ENCODE measurements at places on chromosomes 11 and 22.

DNA sequence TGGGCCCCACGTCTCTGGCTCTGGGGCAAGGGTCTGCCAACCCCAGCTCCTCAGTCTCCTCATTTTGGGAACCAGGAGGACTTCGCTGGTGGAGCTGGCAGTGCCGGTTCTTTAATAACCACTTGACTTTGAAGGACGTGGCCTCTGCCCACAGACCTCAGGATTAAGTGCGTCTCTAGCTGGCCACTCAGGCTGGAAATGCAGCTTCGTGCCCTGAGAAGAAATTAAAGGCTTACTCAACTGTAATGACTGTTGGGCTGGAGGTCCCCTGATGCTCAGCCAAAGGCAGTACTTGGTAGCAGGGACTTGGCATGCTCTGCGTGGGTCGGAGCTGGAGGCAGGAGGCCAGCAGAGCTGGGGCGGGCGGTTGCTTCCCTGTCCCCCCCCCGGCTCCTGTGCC is 16.7 kb upstream of the PARVG start:
- no peak for DNase-seq

GRCh38 chr11:56751480-56751879 is 3.0 kb upstream of the OR9G4 start:
- no peak for DNase-seq

DNA sequence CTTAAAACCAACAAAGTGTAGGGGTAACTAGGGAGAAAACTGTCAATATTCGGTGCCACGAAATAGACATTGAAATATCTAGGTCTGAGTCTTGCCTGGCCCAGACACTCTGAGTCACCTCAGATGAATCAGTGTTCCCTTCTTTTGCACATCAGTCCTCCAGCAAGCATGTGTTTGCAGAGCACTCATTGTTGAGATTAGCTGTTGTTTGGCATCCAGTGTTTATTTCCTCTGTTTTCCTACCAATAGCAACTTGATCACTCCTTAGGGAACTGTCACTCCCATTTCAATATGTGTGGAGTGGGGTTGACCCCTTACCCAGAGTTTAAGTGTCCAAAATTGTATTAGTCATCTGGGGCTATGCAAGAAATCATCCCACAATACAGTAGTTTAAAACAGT is 4.7 kb upstream of the ASCC2 start:
- no peak for DNase-seq

GRCh38 chr11:26322335-26323067 is 9.4 kb upstream of the ANO3 start:
- DNase-seq = no peak

DNA sequence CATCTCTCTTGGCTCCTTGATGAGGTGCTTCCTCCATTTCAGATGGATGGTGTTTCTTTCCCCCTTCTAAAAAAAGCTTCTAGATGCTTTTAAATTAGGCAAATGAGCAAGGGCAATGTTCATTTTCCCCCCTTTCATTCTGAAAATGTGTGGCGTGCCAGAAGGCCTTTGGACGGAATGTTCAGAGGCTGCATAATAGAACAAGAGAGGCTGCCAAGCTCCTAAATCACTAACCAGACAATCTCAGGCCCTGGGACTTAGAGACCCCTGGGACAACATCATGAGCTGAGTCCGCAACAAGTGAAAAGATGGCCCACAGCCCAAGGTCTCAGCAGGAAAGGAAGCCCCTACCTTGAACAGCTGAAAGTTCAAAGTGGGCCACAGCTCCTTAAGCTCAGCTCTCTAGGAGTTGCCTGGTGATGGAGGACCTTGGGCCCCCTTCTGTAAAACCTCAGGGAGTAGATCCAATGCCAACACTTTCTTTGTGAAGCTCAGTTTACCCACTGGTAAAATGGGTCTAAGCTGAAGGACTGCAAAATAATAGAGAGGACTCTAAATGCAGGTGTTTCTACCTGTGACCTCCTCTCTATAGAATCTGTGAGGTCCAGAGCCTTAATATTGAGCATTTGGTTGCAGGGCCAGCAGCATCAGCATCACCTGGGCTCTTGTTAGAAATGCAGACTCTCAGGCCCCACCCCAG is 144.0 kb downstream of the FBXO7 start:
- no peak for DNase-seq

- DNase-seq = no peak
These were observed 3.7 kb upstream of the TMPRSS13 start for GRCh38 chr11:117932947-117933346.

DNA sequence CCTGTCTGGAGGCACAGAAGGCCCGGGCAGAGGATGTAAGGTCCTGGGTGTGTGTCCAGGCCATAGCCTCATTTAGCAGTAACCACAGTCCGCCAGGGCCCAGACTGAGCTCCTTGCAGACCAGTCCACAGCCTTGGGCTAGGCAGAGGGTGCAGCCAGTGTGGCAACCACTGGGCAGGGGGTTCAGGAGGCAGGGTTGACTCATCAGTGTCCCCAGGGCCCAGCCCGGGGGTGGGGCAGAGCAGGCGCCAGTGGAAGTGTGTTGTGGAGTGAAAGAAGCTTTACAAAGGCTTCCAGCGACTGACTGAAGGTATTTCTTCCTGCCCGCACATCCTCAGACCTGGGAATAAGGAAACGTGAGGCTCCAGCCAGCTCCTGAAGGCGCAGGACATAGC is 27.7 kb upstream of the WNT11 start:
- no peak for DNase-seq

DNA sequence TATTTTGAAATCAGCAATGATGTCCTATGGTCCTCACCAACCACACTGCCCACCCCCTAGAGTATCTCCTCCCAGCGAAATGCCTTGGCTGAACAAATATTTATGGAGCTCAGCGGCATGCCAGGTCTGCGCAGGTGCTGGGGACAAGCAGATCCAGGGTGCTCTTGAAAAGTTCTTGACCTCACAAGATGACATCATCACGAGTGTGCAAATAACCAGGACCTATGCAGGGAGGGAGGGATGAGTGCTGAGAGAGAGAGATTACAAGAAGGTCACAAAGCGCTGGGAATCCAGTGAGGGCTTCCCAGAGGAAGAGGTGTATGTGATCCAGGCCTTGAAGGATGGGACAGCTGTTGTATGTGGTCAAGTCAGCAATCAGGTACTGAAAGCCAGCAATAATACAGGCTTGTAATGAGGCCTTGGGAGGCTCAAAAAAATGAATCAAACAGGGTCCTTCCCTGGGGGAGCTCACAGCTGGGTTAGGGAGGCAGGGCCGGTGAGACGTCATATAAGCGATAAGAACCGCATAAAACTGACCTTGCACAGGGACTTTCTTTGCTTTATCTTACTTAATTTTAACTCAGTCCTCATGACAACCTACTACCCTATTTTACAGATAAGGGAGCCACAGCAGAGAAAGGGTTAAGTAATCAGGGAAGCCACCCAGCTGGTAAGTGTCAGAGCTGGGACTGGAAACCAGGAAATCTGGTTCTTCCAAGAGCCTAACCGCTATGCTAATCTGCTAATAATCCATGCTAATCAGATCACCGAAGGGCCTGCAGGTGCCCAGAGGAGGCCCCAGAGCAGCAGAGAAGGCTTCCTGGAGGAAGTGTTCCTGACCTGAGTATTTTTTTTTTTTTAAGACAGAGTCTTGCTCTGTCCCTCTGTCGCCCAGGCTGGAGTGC is 8.2 kb downstream of the ARRB1 start:
- peak; percentile 79 for DNase-seq

DNA sequence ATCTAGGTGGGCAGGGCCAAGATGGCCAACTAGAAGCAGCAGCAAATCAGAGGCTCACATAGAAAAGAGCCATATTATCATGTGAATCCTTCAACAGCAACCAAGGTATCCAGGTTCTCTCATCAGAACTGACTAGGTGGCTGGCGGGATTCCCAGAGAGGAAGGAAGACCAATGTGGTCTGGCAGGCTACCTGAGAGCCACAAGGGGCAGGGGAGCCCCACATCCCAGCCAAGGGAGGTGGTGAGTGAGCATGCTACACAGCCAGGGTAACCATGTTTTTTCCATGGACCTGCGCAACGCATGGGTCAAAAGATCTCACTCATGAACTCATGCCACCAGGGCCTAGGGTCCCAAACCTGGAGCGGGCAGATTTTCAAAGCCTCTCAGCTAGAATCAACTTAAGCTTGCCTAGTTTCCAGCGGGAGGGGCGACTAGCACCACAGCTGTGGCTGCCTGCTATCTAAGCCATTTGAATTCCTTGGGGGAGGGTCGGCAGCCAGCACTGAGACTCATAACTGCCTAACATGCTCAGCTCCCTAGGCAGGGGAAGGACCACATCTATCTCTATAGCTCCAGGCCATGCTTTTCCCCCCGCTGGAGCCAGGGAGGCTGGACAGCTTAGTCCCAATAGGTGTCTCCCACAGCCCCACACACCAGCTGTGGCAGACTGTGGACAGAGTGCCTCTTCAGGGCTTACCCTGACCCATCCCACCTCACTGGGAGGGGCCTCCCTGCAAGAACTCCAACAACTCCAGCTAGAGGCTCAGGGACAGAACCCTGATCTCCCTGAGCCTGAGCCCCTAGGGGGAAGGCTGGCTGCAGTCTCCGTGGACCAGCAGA is 28.7 kb upstream of the CASP12 start:
- DNase-seq = no peak

GRCh38 chr11:78474451-78474850 is 56.8 kb upstream of the GAB2 start:
- DNase-seq = no peak

GRCh38 chr11:15975742-15976141 is 380.6 kb downstream of the SOX6 start:
- DNase-seq = no peak

DNA sequence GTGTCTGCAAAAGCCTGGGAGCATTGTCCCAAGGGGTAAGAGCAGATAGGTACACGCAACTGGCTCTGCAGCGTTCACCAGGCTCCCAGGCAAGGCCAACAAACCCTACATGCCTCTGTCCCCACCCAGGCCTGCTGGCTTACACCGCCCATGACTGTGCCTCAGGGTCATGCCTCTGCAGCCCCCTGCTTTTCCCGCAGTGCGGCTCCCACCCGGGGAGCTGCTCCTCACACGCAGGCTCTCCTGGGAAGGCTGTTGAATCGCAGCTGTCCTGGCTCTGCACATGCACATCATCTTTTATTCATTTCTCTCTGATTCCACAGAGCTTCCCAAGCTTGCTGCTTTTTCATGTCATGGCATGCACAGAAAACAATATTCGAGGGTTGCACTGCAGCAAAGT is 29.2 kb upstream of the B3GAT1 start:
- no peak for DNase-seq

DNA sequence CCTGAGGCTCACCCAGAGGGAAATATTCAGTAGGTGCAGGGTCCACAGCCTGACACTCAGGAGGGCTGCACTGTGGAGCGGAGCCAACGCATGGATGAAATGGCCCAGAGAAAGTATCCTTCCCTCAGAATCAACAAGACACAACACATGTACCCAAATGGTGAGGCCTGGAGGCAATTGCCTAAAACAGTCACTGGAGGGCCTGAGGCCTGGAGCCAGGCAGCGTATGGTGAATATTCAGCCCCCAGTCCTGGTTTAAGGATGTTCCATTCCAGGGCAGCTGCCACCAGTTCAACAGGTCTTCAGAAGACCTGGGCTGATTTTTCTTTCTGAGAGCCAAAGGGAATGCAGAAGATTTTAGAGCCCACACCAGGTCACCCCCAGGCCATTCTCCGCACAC is 264.8 kb downstream of the INSC start:
- no peak for DNase-seq

- DNase-seq = no peak
These were observed 275.8 kb upstream of the SESN3 start for GRCh38 chr11:95506777-95507176.

DNA sequence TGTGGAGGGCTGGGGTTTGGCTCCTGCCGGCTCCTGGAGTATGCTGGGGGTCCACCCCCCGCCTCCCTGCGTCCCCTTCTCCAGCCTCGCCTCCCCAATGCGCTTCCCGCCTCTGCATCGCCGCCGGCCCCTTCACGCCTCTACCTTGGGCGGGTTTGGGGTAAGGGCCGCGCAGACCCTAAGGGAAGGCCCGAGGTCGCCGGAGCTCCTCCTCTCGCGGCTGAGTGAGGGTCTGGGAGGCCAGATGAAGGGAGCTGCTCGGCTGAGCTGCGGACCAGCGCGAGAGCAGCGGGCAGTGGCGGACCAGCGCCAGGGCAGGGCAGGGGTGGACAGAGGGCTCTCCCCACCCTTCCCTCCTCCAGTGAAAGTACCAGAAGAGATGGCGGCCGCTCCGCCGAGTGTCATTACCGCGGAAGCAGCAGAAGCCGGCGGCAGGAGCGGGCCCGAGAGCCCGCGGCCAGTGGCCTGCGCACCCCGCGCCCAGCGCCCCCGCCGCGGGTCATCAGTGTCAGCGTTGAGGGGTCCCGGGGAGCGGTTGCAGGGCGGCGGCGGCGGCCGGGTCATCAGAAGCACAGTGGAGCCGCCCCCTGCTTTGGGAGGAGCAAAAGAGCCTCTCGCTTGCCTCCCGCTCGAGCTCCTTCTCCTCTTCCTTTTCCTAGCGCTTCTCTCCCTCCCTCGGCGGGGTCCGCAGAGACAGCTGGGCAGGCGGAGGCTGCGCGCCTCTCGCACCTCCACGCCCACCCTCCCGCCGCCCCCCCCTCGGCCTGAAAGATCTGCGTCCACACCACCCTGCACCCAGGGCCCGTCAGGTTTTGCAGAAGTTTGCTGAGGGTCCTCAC is 255.6 kb upstream of the CADM1 start:
- DNase-seq = no peak

DNA sequence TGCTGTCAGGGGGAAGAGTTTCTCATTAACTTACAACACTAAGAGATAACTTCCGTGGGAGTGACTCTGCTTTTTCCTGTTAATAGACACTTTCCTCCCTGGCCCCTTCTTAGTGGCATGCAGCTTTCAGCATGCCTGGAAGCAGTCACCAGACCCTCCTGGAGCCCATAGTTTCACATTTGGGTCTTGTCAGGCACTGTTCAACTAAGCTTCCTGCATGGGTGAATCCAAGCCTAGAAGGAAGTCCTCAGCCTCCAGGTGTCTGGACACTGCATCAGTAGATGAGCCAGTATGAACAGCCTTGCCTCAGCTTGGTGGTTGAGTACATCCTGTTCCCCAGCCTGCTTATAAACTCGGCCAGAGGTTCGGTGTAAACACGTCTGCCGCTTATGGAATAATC is 68.1 kb downstream of the PPP6R3 start:
- DNase-seq = no peak

DNA sequence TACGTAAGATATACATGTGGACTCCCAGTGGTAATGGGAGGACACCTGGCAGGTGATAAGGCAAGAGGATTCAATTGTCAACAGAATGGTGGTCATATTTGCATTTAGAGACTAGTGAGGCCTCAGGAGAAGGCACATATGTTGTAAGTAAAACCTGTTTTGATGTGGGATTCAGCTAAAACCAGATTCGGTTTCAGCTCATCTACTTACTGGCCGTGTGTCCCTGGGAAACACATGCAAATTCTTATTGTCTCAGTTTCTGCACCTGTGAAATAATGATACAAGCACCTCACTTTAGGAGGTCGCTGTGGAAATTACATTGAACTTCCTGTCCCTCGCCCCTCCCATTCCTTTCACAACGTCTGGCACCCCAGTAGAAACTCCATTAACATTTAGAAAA is 78.9 kb upstream of the FIBIN start:
- DNase-seq = no peak

DNA sequence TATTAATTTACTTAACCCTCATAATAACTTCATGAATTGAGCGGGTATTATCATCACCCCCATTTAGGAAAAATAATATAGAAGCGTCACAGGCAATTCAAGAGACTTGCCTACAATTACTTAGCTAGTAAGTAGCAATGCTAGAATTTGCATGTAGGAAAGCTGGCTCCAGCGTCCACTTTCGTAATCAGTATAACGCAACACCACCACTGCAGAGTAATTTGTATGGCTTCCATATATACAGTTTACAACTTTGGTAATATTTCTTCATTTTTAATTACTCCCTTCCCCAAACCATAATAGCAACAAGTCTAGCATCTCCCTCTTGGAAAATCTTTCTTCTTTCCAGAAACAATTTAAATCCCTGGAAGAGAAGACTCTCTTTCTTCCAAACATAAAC is 89.9 kb upstream of the OR5AK2 start:
- DNase-seq = no peak

- no peak for DNase-seq
These were observed 98.9 kb upstream of the TP53AIP1 start for GRCh38 chr11:129041611-129042018.
